ENCODE measurements at places on chromosomes 11 and 22. TPM values are rescaled to one million over a fixed set of nuclear protein-coding genes. Genes with fewer than 3 reads are reported as not detected.

The KCNJ4 gene
- 0.23 TPM for polyA plus RNA-seq

The FIBIN gene
- polyA plus RNA-seq = 0.33 TPM

The TESMIN gene
- 54.9 TPM for polyA plus RNA-seq

The MMP12 gene
- not detected for polyA plus RNA-seq

The OR10D3 gene
- not detected for polyA plus RNA-seq

The PKP3 gene
- 7.2 TPM for polyA plus RNA-seq

The KCNQ1 gene
- 0.45 TPM for polyA plus RNA-seq

The UBQLNL gene
- 0.09 TPM for polyA plus RNA-seq

The RTN4R gene
- polyA plus RNA-seq = 10.6 TPM

The CDON gene
- 3.3 TPM for polyA plus RNA-seq

The ALG8 gene
- 130 TPM for polyA plus RNA-seq

The THY1 gene
- polyA plus RNA-seq = 461 TPM

The SMDT1 gene
- polyA plus RNA-seq = 97.9 TPM

The INS gene
- polyA plus RNA-seq = not detected

The SPTBN2 gene
- polyA plus RNA-seq = 7.7 TPM

The NNMT gene
- 0.40 TPM for polyA plus RNA-seq

All from GM23338 (cell line).